ENCODE measurements at places on chromosomes 3 and 15. TPM values are rescaled to one million over a fixed set of nuclear protein-coding genes. Genes with fewer than 3 reads are reported as not detected.

The SPINK8 gene
- total RNA-seq: not detected

GRCh38 chr3:55654123-55654760, 167.1 kb upstream of the WNT5A start:
- DNase-seq: no peak
- no peaks in the 10 kb centered on the region for H3K36me3 ChIP-seq
- H3K27ac ChIP-seq: no peak overlapping the region

The CAV3 gene
- not detected for total RNA-seq

GRCh38 chr3:96259-96658, 100.3 kb upstream of the CHL1 start:
- H3K36me3 ChIP-seq: no peaks in the 10 kb centered on the region
- no peak overlapping the region for H3K4me3 ChIP-seq
- no peak overlapping the region for H3K27ac ChIP-seq
- no peak for DNase-seq
- no peaks in the 10 kb centered on the region for H3K4me1 ChIP-seq
- H3K27me3 ChIP-seq: no peaks in the 10 kb centered on the region

The PAQR5 gene
- total RNA-seq: 21.1 TPM

DNA sequence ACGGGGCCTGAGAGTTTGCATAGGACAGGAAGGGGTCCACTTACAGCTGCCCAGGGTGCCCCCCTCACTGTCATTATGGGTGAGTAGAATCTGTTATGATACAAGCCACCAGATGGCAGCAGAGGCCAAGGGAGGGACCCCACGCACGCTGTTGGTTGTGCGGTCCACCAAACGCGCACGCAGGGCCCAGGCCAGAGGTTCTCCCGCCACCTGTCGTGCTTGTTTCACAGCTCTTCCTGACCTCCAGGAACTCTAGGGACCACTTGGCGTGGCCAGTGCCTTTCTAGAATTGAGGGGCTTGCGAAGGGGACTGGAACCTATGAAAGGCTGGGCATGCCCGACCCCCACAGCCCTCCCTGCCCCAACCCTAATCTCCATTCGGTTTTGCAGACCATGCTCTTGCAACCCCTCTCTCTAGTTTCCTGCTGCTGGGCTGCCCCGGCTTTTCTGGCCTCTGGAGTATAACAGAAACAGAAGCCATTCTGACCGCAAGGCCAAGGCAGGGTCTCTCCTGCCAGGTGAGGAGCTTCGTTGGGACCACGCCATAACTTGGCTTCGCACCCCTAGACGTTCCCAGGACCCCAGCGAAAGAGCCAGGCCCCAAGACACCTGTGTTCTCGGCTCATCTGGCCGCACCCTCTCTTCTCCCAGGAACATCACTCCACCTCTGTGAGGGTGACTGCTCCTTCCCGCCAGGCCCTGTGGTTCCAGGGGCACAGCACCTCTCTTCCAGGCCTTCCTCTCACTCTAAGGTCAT, 46.0 kb downstream of the ALDH1L1 start:
- no peaks in the 10 kb centered on the region for H3K4me1 ChIP-seq
- no peak overlapping the region for H3K27ac ChIP-seq
- no peak overlapping the region for H3K4me3 ChIP-seq
- H3K36me3 ChIP-seq: no peaks in the 10 kb centered on the region
- DNase-seq: peak; percentile 65

DNA sequence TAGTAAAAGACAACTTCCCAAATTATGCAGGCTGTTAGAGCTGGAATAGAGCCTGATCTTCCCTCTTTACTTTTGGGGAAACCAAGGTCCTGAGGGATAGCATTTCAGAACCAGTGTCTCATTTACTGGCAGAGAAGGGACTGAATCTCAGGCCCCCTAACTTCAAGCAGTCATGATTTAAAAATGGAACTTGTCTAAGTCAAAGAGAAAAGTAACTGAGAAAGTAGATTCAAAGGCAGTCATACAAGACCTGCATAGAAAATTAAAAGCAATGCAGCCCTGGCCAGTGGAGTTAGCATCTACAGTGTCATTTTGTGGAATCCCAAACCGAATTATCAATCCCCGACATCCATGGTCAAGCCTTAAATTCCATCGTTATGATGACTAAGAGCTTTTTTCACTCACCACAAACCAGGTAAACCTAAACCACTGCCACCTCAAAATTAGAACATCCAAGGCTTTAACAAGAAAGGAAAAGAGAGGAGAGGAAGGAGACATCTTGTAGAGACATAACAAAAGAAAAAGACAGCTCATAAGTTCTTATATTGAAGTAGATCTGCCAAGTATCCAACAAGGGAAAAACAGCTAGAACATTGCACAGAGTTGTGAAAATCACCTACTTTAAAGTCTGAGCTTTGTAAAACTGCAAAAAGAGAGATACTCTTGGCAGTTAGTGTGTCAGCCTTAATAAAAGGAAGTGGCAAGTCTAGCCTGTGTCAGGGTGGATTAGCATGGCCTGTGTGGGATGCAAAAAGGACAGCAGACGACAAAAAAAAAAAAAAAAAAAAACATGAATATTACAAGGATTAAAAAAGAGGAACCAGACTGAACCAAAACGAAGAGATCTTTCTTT, 54.1 kb upstream of the CCR2 start:
- H3K27ac ChIP-seq: peak overlapping the region; percentile 49
- no peak for DNase-seq
- no peaks in the 10 kb centered on the region for H3K36me3 ChIP-seq
- no peaks in the 10 kb centered on the region for H3K27me3 ChIP-seq
- H3K4me1 ChIP-seq: peaks cover 8% of the 10 kb centered on the region

GRCh38 chr3:122917412-122917811, 110.2 kb downstream of the SEMA5B start:
- no peak overlapping the region for H3K4me3 ChIP-seq
- H3K27me3 ChIP-seq: peaks cover 44% of the 10 kb centered on the region
- no peaks in the 10 kb centered on the region for H3K36me3 ChIP-seq
- DNase-seq: no peak
- peaks cover 5% of the 10 kb centered on the region for H3K4me1 ChIP-seq
- no peak overlapping the region for H3K27ac ChIP-seq

GRCh38 chr3:162175878-162176277, 679.3 kb downstream of the OTOL1 start:
- no peak overlapping the region for H3K4me3 ChIP-seq
- H3K27me3 ChIP-seq: no peaks in the 10 kb centered on the region
- no peak overlapping the region for H3K27ac ChIP-seq
- H3K36me3 ChIP-seq: no peaks in the 10 kb centered on the region
- DNase-seq: no peak

The ESYT3 gene
- 6.0 TPM for total RNA-seq

The FBXL22 gene
- total RNA-seq: 3.0 TPM

The PLA2G4D gene
- total RNA-seq: not detected

GRCh38 chr15:26631894-26632293, 141.0 kb downstream of the GABRB3 start:
- no peak overlapping the region for H3K27ac ChIP-seq
- no peaks in the 10 kb centered on the region for H3K27me3 ChIP-seq
- H3K4me3 ChIP-seq: no peak overlapping the region
- H3K4me1 ChIP-seq: no peaks in the 10 kb centered on the region
- DNase-seq: no peak

DNA sequence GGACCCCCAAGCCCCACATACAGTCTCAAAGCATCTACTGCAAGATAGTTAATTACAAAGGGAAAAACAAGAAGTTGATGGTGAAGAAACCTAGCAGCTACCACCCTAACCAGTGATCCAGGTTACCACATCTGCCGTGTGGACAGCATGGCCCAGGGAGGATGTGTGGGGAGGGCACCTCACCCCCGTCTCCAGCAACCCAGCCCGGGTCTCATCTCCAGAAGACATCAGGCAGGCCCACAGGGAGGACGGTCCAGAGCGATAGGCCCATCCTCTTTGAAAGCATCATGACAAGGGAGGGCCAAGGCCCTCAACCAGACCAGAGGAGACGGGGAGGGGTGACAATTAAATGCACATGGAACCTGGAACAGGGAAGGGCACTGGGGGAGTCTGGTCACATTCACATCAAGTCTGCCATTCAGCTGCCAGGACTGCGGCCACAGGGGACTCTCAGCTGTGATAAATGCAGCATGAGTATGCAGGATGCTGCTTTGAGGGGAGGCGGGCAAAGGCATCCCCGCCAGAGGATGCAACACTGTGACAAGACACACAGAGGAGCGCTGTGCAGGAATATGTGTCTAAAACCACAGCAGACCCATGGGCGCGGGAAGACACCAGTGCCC, 18.8 kb downstream of the ZXDC start:
- H3K27me3 ChIP-seq: no peaks in the 10 kb centered on the region
- no peak for DNase-seq

DNA sequence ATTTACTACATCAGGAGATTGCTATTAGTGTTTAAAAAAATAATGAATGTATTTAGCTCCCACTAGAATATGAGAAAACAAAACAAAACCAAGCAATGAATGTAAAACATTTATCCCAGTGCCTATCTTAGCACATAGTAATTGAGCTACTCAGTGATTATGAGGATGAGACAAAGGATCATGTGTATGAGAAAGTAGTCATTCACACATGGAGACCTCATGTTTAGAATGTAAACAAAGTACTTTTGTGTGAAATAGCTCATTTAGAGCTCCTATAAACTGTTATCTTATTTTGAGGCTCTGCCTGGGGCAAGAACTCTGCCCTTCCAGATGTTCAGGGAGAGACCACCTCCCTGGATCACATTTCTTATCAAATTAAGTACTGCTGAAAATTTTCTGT, 236.8 kb downstream of the LRRN1 start:
- no peaks in the 10 kb centered on the region for H3K27me3 ChIP-seq
- H3K4me3 ChIP-seq: no peak overlapping the region
- no peaks in the 10 kb centered on the region for H3K36me3 ChIP-seq
- no peaks in the 10 kb centered on the region for H3K4me1 ChIP-seq
- no peak for DNase-seq
- H3K27ac ChIP-seq: no peak overlapping the region

The ZNF148 gene
- 30.3 TPM for total RNA-seq

DNA sequence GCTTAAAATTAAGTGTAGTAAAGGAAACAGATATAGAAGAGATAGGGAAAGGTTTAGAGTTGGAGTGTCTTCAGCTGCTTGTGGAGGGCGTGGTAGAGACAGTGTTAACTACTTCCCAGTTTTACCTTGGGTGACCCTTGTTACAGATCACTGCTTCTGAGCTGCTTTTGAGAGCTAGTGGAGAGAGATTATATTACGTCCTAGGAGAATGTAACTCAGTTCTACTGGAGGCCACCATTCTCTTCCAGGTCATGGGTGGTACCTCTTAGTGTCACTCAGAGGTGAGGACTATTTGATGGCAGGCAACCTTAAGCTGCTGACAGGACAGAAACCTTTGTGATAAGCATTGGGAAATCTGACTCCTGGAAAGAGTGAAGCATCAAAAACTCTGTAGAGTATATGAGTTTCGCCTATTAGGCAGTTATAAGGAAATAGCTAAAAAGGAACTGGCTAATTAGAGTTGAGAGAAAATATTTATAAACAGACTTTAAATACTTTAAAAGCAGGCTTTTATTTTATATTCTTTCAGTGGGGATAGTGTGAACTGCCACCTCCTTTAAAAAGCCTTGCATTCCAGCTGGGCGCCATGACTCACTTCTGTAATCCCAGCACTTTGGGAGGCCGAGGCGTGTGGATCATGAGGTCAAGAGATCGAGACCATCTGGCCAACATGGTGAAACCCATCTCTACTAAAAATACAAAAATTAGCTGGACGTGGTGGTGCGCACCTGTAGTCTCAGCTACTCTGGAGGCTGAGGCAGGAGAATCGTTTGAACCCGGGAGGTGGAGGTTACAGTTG, 106.5 kb downstream of the ZNF609 start:
- H3K27ac ChIP-seq: peak overlapping the region; percentile 39

DNA sequence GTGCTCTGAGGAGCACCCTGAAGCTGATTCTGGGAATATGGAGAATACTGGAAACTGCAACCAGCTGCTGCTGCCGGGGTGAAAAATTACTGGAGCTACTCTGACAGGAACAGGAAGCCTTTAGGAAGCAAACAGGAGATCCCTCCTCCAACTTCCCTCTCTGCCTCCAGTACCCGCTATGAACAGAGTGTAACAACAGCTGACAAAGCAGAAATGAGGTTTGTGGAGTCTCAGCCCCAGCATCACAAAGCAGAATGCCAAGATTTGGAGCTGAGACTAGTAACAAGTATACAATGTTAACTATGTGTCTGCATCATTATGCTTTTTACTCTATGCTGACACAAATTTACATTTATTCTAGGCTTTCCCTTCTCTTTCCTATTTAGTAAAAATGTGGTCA, 22.7 kb upstream of the PIAS1 start:
- no peaks in the 10 kb centered on the region for H3K36me3 ChIP-seq
- DNase-seq: no peak
- H3K27me3 ChIP-seq: no peaks in the 10 kb centered on the region
- H3K4me3 ChIP-seq: no peak overlapping the region

- DNase-seq: no peak
- no peaks in the 10 kb centered on the region for H3K4me1 ChIP-seq
- H3K27ac ChIP-seq: no peak overlapping the region
- no peak overlapping the region for H3K4me3 ChIP-seq
These were observed 291.2 kb downstream of the NTRK3 start for GRCh38 chr15:87965304-87965703.

The TP63 gene
- not detected for total RNA-seq

GRCh38 chr3:117263270-117263669, 553.7 kb downstream of the TUSC7 start:
- no peak for DNase-seq
- no peak overlapping the region for H3K4me3 ChIP-seq
- no peaks in the 10 kb centered on the region for H3K36me3 ChIP-seq
- H3K27me3 ChIP-seq: no peaks in the 10 kb centered on the region

DNA sequence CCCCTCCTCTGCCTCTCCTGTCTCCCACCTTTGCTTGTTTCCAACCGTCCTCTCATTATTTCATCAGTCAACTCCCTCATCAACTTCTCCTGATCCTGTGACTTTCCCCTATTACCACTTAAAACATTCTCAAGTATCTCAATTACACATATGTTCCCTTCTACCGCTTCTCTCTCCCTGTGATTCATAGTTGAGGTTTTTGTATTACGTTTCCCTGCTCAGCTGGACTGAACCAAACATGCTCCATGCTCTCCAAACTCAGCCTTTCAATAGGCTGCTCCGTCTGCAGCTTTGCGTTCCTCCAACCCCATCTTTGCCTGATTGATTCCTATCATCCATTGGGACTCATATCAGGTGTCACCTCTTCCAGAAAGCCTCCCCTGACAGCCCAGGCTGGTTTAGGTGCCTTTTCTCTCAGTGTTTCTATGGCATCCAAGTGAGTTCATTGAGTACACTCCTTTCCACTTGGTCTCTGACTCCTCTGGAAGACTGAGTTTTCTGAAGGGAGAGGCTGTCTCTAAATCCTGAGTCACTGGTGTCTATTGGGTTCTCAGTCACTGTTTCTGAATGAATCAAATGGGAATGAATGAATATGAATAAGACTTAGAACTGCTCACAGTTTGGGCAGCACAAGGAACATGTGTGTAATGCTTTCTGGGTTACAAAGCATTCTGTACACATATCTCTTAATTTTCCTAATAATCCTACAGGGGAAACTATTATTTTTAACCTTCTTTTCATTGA, 56.4 kb downstream of the PLD1 start:
- H3K36me3 ChIP-seq: no peaks in the 10 kb centered on the region
- no peak overlapping the region for H3K27ac ChIP-seq
- no peaks in the 10 kb centered on the region for H3K4me1 ChIP-seq
- no peak overlapping the region for H3K4me3 ChIP-seq

The FSIP1 gene
- 1.9 TPM for total RNA-seq

The UROC1 gene
- total RNA-seq: not detected
